ENCODE measurements at places on chromosomes 2 and 18. TPM values are rescaled to one million over a fixed set of nuclear protein-coding genes. Genes with fewer than 3 reads are reported as not detected.

The SERPINB2 gene
- 1.4 TPM for total RNA-seq

The TCF7L1 gene
- total RNA-seq = 2.4 TPM

The C1D gene
- total RNA-seq = 10.7 TPM

The SFXN5 gene
- total RNA-seq = 9.6 TPM

The SPATA3 gene
- total RNA-seq = not detected

The NEU2 gene
- not detected for total RNA-seq

All from bronchial smooth muscle cell (primary cell).